ENCODE measurements at places on chromosomes 12 and 14.

- no peak for DNase-seq
These were observed 25.1 kb upstream of the BTBD6 start for GRCh38 chr14:105223260-105223659.

GRCh38 chr12:42582050-42582449 is 7.5 kb downstream of the PRICKLE1 start:
- DNase-seq = no peak

GRCh38 chr14:69105326-69105725 is 47.6 kb downstream of the DCAF5 start:
- no peak for DNase-seq

GRCh38 chr12:89156862-89157262 is 195.4 kb downstream of the DUSP6 start:
- no peak for DNase-seq

DNA sequence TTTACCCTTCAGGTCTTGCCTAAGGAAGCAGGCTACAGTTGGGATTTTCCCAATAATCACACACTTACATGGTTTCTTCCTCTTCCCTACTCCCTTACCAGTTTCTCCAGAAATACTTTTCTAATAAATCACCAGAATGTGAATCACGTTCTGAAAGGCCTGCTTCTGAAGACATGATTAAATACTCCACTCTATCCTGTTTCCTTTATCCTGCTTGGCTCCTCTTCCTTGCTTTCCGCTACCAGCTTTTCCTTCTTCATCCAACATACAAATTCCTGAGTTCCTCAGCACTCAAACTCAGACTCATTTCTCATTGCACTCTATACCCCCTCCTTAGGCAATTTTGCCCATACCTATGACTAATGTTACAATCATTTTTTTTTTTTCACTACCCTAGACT is 118.3 kb downstream of the MGAT4C start:
- no peak for DNase-seq

DNA sequence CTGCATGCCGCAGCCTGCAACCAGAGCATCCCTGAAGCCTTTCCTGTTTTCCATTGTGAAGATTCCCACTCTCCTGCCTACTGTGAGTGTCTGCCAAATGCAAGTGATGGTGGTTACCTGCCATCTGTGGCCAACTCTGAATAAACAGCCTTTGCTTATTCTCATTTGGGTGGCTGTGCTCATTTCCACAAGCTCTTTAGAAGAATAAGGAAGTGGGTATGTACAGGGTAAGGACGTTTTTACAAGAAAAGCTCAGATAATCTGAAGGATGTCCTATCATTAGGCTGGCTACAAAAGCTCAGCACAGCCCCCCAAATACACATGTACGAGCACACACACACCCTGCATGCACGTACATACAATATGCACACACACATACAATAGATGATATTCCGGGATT is 7.3 kb upstream of the RNASE1 start:
- no peak for DNase-seq

DNA sequence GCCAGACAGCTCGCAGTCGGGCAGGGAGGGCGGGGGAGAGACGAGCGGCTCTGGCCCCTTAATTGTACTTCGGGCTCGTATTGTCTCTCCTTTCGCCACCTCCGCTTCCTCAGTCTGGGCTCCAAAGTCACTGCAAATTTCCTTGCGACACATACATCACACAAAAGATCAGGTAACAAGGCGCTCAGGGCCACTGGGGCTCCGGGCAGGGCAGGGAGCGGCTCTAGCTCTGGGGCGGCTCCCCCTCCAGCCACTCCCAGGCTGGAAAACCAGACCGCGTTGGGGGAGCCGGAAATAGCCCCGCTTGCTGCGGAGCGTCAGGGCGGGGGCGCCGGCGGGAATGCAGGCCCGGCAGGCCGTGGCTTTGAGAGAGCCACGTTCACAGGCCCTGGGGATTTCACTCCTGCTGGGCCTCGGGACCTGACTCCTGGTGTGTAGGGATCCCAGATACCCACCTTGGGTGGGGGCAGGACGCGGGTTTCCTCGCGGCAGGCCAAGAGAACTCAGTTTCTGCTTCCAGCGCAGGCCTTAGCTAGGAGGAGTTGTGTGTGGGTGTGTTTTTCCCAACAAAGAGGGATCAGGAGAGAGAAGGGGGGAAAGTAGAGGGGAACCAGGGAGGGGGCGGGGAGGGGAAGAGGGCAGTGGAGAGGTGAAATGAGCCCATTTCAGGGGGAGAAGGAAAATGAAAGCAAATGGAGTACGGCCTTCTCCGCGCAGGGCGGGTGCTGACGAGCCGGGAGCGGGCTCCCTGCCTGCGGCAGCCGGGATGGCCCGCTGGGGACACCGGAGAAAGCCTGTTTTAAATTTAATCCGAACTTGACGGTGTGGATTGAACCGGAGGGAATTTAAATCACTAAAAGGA is 4.4 kb upstream of the HOXC9 start:
- DNase-seq = no peak

- no peak for DNase-seq
These were observed 114.3 kb downstream of the NPAS3 start for GRCh38 chr14:33052943-33053342.

DNA sequence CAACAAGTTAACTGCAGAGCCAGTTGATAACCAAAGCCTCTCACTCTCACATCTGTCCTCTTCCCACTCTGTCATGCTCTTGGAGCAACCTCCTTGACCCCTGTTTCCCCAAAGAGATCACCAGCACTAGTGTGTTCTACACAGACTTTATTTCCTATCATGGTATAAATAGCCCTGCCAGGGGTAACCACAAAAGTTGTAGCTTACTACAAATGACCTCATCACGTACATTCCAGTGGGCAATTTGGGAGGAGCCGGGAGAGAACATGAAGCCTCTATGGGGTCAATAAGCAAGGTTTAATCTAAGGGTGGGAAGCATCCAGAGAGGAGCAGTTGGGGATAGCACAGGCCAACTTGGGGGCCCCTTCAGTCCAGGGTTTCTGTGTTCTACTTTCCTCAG is 186.5 kb downstream of the KCNA5 start:
- no peak for DNase-seq

GRCh38 chr14:91509878-91510170 is 286 bp downstream of the PPP4R3A start:
- no peak for DNase-seq

DNA sequence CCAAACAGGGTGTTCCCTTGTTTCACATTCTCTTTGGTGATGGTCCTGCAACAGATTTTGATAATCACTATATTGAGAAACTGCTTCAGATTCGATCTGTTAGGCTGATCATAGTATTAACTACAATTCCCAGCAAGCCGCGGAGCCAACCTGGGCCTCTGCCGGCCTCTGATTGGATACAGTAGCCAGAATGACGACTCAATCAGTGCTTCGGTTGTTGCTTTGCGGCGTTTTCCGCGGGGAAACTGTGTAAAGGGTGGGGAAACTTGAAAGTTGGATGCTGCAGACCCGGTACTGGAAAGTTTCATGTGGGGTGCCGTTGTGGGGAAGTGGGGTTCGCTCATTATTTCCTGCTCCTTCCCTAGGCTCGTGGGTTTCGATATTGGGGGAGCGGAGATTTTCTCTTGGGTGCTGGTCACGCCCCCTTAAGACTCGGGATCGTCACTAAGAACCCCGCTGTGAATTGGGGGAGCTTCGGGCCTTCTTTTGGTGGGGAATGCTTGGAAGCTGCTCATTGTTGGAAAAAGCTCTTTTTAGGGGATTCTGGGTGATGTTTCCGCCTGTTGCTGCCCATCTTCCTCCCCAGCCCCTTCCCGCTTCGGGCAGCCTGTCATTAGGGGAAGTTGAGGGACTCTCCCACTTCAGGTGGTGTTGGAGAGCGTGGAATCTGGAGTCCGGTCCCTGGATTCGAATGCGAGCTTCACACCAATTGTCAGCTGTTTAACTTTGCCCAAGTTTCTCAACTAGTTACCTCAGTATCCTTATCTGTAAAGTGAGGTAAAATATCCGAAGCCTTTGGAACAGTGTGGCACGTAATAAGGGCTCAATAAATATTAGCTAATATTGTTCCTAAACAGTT is at the start of gene RAD51B:
Gene RAD51B (plus strand): TSS at position 217 of the 859 bp plus-strand sequence.
- peak; percentile 75 for DNase-seq

DNA sequence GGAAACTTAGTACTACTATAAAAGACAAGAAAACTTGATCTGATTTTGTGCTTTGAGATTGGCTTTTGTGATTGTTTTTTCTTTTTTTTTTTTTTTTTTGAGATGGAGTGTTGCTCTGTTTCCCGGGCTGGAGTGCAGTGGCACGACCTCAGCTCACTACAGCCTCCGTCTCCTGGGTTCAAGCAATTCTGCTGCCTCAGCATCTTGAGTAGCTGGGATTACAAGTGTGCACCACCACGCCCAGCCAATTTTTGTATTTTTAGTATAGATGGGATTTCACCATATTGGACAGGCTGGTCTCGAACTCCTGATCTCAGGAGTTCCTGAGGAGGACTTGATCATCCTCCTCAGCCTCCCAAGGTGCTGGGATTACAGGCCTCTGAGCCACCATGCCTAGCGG is 26.4 kb downstream of the AEBP2 start:
- DNase-seq = no peak

DNA sequence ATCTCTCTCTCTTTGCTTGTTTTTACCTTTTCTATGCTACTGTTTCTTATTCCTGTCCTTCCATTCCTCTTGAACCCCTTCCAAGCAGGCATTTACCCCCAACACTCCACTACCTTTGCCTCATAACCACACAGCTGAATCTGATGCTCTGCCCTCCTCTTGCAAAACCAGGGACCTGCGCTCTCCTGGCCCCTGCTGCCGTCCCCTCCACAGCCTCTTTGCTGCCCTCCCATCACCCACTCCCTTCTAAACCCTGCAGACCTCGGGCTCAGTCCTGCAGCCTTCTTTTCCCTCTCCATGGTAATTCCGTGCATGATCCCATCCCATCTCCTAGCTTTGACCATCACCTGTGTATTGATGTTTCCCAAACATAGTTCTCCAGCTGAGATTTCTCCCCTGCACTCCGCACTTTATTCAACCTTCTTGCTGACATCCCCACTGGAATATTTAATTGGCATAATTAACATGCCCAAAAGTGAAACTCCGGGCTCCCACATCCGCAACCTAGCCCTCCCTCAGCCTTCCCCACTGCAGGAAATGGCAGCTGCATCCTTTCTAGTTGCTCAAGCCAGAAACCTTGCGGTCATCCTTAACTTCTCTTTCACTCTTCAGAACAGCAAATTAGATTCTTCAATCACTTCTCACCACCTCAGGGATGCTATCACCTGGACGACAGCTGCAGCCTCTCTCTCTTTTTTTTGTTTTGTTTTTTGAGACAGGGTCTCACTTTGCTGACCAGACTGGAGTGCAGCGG is 16.0 kb downstream of the FIGNL2 start:
- no peak for DNase-seq

- DNase-seq = no peak
These were observed 1176.7 kb upstream of the SEL1L start for GRCh38 chr14:82710267-82710841.

DNA sequence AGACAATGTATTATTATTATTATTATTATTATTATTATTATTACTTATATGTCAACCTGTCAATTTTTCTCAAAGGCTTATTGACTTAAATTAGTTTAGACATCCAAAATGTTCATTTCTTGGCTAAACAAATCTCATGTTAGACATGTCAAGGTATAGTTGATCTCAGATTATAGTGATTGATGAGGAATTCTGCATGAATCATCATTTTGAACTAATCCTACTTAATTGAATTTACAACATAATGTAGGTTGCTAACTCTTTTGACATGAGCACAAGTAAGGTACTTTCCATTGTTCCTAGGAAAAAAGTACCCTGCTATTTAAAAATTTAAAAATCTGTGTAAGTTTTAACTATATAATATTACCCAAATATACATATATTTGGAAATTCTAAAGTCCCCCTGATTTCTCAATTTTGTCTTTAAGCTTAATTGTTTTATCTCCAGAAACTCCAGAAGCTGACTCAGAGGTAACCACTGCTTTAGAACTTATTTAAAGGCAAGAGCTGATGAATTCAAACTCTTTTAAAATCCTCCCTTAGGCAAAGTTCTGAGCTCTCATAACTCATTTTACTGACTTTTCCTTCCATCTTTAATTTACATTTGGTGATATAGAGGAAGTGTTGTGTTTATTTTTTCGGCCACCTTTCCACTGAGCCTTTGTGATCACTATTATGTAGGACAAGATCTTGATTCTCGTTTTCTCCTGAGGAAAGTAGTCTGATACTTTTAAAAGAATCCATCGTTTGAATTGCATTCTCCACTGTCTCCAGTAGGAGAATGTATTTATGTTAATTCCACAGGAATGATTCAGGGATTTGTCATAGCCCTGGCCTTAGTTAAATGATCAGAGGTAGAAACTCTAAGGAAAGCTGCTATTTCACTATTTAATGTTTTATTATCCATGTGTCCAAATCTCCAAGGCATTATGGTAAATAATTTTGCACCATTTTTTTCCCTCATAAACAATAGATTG is 1304.5 kb downstream of the AACS start:
- DNase-seq = no peak

- no peak for DNase-seq
These were observed 1095.7 kb downstream of the AACS start for GRCh38 chr12:126160912-126161311.

GRCh38 chr12:50021031-50021430 is 4.3 kb downstream of the RACGAP1 start:
- DNase-seq = no peak

- DNase-seq = no peak
These were observed 108.1 kb upstream of the FOXN3 start for GRCh38 chr14:89524990-89525667.

GRCh38 chr12:89959179-89959578 is 250.5 kb upstream of the ATP2B1 start:
- no peak for DNase-seq

- no peak for DNase-seq
These were observed 166.1 kb upstream of the EEA1 start for GRCh38 chr12:93094988-93095737.

DNA sequence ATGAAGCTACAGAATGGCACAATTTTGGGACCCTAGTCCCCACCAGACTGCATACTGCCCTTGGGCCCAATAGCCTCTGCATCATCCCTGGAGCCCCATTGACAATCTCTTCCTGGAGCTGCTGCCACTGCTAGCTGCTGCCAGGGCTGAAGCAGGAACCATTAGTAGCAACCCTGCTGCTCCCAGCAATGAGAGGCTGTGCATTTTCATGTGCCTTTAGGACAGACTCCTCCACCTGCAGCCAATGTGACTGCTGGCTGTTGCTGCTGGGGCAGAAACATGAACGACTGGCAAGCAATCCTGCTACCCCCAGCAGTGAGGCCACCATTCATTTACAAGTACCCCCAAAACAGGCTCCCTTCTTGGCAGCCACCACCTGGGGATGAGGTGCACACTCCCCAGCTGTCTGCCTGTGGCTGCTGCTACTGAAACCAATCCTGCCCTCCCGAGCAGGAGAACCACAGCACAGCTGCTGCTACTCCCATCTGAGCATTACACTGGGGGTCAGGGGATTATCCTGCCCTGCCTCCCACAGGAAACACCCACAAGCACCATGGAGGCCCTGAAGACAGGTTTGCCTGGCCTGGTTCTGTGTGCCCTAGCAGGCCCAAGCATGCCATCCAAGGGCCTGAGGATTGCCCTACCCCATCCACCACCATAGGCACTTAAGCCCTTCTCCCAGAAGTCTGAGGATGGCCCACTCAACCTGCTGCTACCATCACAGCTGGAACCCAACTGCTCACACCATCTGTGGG is 181.0 kb downstream of the MYRFL start:
- no peak for DNase-seq

- no peak for DNase-seq
These were observed 28.5 kb downstream of the FOS start for GRCh38 chr14:75306927-75307699.

GRCh38 chr14:96782436-96782835 is 14.7 kb upstream of the VRK1 start:
- DNase-seq = no peak
